Activated naive CD4-positive, alpha-beta T cell treated with anti-CD3 and anti-CD28 coated beads, Interleukin-2, amount 10 ng/mL, durations not matched to agents 7 days and 5 days (primary cell): ENCODE measurements at places on chromosomes 5 and 9.
A peak's percentile ranks its signal among the peaks of the same experiment; 100 is the strongest.

- H3K36me3 ChIP-seq = no peaks in the 10 kb centered on the region
- no peak within 1 kb of the TSS for H3K27ac ChIP-seq
- DNase-seq = no peak
- peaks cover 88% of the 10 kb centered on the region for H3K27me3 ChIP-seq
- H3K4me1 ChIP-seq = peaks cover 20% of the 10 kb centered on the region
- no peak within 1 kb of the TSS for H3K4me3 ChIP-seq
Observed at GRCh38 chr5:73120222-73121118, at the start of gene TMEM171. TMEM171 (plus strand) TSS chr5:73120575; CDS start chr5:73123374, 2,799 bp downstream.

- no peaks in the 10 kb centered on the region for H3K36me3 ChIP-seq
- no peaks in the 10 kb centered on the region for H3K4me1 ChIP-seq
- peaks cover 15% of the 10 kb centered on the region for H3K27me3 ChIP-seq
- H3K27ac ChIP-seq = no peak overlapping the region
- no peak for DNase-seq
- H3K4me3 ChIP-seq = no peak overlapping the region
Observed at GRCh38 chr5:74665816-74666215, 19.2 kb upstream of the HEXB start.

DNA sequence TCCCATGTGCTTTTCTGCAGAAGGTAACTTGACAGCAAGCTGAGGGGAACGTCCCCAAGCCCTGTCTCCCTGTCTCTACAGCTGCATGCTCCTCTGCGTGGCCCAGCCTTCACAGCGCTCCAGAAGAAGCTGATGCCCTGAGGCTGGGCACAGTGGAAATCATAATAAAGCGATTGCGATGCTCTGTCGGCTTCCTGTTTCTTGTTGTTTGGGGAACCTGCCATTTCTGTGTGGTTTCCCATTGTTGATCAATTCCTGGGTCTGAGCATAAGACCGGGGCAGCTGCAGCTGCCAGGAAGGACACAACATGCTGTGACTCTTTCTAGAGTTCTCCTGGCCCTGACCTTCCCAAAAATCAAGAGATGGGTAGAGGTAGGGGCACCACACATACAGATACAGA lies 7.2 kb upstream of the DNAJB5 start:
- DNase-seq = no peak
- no peak overlapping the region for H3K27ac ChIP-seq
- H3K4me3 ChIP-seq = no peak overlapping the region
- H3K36me3 ChIP-seq = no peaks in the 10 kb centered on the region

GRCh38 chr9:26723486-26723885 lies 169.1 kb downstream of the CAAP1 start:
- peak; percentile 20 for DNase-seq
- H3K36me3 ChIP-seq = no peaks in the 10 kb centered on the region
- no peaks in the 10 kb centered on the region for H3K4me1 ChIP-seq
- no peaks in the 10 kb centered on the region for H3K27me3 ChIP-seq
- no peak overlapping the region for H3K27ac ChIP-seq
